ENCODE measurements at places on chromosomes 7 and 10.
A peak's percentile ranks its signal among the peaks of the same experiment; 100 is the strongest.

GRCh38 chr10:14595526-14596182 lies 179.0 kb downstream of the FAM107B start:
- no peak for DNase-seq

DNA sequence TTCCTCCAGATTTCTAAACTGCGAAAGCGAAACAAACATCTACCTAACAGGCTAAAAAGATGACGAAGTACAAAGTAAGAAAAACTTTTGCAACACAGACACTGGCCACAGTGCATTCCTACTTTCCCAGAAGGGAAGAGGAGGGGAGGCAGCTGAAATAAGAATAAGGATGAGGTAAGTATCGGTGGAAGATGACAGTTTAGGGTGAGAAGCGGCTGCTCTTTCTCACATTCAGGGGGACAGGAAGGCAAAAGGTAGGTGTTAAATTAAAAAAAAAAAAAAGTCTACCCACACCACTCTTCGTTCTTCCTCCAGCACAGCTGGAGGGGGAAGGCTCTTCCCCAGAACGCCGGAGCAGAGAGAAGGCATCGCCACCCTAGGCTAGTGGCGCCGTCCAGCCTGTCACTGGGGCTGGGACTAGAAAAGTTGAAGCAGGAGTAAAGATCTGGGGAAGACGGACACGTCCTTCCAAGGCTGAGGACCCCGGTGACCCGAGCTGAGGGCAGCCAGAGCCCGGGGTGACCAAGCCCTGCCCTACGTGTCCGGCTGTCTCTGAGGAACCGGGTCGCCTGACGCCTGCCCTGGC lies 846 bp downstream of the DNAJC1 start:
- DNase-seq, result peak; percentile 54

DNA sequence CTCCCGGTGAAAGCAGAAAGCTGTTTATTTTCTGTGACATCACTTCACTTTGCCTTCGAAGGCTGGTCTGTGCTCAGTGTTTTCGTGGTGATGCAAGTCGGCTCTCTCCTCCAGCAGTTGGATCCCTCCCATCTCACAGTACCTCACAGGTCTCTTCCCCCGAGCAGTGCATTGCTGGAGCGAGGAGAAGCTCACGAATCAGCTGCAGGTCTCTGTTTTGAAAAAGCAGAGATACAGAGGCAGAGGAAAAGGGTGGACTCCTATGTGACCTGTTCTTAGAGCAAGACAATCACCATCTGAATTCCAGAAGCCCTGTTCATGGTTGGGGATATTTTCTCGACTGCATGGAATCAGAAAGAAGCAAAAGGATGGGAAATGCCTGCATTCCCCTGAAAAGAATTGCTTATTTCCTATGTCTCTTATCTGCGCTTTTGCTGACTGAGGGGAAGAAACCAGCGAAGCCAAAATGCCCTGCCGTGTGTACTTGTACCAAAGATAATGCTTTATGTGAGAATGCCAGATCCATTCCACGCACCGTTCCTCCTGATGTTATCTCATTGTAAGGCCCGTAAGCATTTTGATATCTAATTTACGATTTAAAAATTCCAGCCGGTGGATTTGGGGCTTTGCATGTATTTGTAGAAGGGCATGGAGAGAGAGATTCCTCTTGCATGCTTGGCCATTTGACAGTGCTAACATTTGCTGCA lies at the start of gene LGI1:
TSS of gene LGI1 (plus strand) at position 136 of the 707 bp plus-strand sequence. CDS start at position 345, 209 bp downstream.
- no peak for DNase-seq

DNA sequence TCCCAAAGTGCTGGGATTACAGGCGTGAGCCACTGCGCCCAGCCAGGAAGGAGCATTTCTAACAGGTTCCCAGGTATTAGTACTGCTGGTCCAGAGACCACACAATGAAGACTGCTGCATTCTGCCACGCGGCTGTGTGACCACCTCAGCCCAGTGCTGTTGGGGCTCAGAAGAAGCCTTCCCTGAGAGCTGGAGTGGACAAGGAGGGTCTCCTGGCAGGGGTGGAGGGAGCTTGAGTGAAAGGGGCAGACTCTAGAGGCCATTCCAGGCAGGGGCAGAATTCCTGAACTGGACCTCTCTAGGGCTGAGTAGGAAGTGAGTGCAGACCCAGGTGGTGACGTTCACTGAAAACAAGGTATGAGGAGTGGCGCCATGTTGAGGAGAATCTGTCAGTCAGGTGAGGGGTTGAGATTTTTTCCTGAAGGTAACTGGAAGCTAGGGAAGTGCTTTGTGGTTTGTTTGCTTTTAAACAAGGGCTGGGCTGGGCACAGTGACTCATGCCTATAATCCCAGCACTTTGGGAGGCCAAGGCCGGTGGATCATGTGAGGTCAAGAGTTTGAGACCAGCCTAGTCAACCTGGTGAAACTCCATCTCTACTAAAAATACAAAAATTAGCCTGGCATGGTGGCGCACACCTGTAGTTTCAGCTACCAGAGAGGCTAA lies 67.6 kb downstream of the TACC2 start:
- no peak for DNase-seq

- DNase-seq, result no peak
Measured at GRCh38 chr10:7534480-7534852, 123.6 kb upstream of the SFMBT2 start.

DNA sequence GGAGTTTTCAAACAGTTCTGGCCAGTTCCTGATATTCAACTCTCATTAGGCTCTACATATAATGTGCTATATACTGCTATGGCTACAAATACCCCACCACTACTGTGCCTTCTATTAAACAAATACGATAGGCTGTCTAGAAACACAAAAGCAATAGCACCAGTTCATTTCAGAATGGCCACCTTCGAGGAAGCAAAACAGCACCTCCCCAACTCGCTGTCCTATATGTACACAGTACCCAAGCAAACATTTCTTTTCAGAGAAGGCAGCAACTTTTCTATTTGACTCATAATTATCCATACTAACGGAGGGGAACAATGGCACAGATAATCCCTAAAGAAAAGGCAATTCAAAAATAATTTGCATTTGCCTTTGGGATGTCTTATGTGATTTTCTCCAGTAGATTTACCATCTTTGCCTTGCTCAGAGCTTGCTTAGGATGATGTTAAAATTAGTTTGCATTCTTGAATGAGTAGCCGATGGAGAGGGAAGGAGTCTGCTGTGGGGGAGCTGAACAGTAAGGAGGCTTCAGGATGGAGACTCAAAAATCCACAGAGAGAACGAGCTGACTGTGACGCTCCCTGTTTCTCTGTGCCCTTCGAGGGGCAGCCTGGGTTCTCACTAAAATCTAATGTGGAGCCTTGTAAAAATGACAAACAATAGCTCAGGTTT lies 218.7 kb downstream of the FANK1 start:
- DNase-seq, result no peak

DNA sequence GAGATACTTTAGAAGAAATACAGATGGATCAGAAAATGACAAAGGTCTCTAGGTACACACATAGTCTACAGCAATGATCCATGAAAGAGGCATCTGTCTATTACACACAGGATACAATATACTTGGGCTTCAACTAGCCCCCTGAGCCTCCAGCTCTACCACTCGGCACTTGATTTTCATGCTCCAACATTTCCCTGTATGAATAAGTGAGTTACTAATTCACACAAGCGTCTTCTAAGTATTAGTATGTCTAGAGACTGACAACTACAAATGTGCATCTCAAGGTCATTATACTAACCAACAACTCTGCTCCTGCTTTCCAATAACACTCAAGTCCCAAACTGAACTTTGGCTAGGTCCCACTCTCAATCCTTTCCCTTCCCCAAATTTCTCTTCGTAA lies 8.3 kb downstream of the FAM204A start:
- DNase-seq, result no peak

GRCh38 chr7:16916738-16917137 lies 35.0 kb upstream of the AGR3 start:
- no peak for DNase-seq

DNA sequence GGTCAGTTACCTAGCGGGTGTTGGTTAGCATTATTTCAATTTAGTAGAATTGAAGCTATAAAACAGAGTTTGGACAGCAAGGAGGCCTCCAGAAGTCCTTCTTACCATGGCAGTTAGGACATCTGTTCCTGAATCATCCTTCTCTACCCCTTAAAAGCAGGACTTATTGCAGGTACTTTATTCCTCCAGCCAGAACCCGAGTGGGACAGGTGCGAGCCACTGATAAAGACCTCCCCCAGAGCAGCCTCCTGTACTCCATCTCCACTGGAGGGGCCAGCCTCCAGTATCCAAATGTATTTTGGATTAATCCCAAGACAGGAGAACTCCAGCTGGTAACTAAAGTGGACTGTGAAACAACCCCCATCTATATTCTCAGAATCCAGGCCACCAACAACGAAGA lies 54.6 kb downstream of the CDHR3 start:
- DNase-seq, result no peak

DNA sequence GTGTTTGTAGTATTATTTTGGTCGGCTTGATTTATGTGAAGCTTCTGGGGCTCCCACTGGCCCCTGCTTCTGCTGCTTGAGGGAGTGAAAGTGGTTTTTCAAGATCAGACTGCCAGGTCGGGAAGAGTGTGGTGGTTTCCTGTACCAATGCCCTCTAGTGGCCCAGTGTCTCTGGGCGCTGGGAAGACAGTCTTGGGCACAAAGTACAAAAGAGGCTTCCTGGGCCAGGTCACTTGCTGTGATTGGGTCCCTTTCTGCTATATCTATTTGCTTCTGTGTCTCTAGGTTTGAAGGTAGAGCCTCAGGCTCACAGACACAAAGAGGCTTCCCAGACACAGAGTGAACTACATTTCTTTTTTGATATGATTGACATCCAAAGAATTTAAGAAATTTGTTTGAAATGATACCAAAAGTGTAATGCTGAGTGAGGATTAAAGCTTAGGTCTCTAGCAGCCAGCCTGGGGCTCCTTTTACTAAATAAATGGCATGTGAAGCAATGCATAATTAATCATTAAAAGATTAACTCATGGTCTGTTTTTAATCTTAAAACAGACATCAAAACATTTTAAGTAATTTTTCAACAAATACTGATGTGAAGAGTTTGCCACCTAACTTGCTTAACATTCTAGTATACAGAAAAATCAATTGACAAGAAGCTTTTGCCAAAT lies 36.3 kb downstream of the ABCB1 start:
- no peak for DNase-seq

GRCh38 chr10:49611816-49612512 lies 1.9 kb downstream of the SLC18A3 start:
- no peak for DNase-seq

- DNase-seq, result no peak
Measured at GRCh38 chr7:148336411-148336810, 254.2 kb upstream of the C7orf33 start.

GRCh38 chr7:108004220-108005142 lies 1.5 kb upstream of the LAMB1 start:
- DNase-seq, result peak; percentile 36

DNA sequence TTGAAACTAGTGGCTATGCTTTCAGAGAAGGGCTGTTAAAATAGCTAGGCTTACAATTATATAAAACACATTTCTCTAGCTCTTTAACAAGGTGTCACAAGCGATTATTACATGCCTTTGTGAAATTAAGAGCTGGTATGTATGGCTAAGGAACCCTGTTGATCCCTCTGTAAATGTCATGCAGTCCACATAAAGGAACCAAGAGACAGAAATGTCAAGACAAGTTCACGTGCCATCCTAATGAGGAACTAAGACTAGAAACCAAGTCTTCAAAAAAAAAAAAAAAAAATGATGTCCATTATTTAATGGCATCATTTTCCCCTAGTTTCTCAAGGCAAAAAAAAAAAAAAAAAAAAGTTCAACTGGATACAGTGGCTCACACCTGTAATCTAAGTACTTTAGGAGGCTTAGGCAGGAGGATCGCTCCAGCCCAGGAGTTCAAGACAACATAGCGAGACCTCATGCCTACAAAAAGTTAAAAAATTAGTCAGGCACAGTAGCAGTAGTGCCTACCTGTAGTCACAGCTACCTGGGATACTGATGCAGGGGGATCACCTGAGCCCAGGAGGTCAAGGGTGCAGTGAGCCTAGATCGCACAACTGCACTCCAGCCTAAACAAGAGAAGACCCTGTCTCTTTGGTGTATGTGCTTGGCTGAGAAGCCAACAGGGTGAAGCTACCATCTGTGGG lies 63.4 kb downstream of the SRPK2 start:
- no peak for DNase-seq

- DNase-seq, result peak; percentile 72
Measured at GRCh38 chr7:76201732-76202665, at the start of gene SRRM3. Gene SRRM3 (plus strand): TSS chr7:76201896. CDS start chr7:76235067, 33,171 bp downstream.

- no peak for DNase-seq
Measured at GRCh38 chr7:114715907-114716306, 206.0 kb upstream of the MDFIC start.

GRCh38 chr7:141844256-141844655 lies 3.0 kb upstream of the PRSS37 start:
- no peak for DNase-seq

Measured in fibroblast of gingiva (primary cell).